Stimulated activated CD4-positive, alpha-beta T cell treated with anti-CD3 and anti-CD28 coated beads, Interleukin-2, amount 100 ng/mL, for 48 hours (primary cell): ENCODE measurements at places on chromosomes 16 and 17.

- no peak for DNase-seq
These were observed 25.7 kb downstream of the STAT5A start for GRCh38 chr17:42313773-42314566.

- DNase-seq = no peak
These were observed 7.4 kb upstream of the LGALS9 start for GRCh38 chr17:27623614-27624013.

DNA sequence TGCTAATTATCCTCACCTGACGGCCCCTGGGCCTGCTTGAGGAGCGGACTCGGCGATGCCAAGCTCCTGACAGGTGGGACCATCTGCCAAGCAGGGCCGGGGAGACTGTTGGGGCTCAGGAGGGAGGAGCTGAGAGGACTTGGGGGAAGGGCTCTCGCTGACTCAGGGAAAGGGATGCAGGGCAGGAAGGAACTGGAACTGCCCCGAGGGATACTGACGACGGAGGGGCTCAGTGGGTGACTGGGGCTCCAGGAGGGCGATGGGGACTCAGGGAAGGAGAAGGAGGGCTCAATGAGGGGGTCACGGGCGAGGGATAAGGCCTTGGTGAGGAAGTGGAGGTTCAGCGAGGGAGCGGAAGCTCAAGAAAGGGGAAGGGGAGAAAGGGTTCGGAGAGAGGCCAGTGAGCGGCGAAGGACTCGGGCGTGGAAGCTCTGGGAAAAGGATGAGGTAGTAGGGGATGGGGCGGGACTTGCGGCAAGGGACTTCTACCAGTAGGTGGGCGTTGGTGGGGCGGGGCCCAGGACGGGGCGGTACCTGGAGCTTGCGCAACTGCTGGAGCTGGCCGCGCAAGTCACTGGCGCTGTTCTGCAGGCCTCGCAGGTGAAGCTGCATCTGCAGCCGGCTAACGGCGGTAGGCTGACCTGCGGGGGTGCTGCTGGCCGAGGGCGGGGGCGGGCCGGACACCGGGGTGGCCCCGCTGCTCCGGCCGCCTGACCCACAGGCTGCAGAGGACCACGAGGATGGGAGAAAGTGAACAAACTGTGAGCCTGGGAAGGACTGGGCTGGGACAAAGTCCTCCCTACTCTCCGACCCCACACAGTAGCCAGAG, 46.5 kb downstream of the SRCIN1 start:
- DNase-seq = peak; percentile 86

DNA sequence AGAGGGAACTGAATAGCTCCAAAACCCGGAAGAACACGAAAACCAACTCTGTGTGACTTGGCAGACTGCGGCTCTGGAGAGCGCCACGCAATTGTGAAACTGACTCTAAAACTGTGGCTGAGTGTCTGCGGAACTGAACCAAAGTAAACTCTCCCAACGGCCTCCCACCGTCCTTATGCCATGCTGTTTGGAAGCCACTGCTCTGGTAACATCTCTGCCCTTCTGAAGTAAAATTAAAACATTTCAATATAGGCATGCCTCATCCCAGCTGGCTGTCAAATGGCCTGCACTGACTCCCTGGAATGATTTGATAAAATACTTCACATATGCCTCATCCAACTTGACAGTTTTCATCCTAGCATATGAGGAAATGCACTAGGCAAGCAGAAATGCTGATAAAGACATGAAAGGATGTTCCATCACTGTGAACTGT, 70.2 kb downstream of the PARN start:
- no peak for DNase-seq

- DNase-seq = no peak
These were observed 29.1 kb downstream of the NLRP1 start for GRCh38 chr17:5555254-5555653.

DNA sequence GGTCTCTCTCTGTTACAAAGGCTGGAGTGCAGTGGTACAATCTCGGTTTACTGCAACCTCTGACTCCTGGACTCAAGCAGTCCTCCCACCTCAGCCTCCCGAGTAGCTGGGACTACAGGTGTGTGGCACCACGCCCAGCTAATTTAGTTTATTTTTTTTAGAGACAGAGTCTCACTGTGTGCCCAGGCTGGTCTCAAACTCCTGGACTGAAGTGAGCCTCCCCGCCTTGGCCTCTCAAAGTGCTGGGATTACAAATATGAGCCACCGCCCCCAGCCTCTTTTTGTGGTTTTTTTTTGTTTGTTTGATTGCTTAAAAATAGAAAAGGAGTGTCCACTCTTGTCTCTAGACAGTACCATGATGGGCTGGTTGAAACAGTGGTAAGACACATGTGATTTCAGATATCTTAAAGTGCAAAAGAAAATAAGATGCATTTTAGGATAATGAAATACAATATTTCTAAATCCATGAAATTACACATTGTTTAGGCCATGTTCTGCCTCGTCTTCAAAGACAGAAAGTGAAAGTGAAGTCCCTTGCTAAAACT, 27.4 kb downstream of the KIAA0513 start:
- no peak for DNase-seq

DNA sequence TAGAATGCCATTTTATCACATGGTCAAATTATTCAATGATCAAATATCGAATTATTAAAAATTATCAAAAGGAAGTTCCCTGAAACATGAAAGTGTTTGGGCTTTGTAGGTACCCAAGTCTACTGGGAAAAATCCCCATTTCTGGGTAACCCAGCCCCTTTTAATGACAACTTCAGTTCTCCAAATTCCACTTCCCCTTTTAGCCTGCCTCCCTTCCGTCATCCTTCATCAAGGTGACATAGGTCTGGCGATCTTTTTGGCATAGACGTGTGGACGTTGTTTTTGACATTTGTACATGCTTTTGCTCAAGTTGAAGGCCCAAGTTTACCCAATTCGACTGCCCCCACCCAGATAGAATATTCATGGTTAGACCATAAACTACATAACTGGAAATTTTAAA, 660.9 kb downstream of the MAF start:
- DNase-seq = no peak
